NCI-H2029 (cell line): ENCODE measurements at places on chromosomes 2 and 18.

DNA sequence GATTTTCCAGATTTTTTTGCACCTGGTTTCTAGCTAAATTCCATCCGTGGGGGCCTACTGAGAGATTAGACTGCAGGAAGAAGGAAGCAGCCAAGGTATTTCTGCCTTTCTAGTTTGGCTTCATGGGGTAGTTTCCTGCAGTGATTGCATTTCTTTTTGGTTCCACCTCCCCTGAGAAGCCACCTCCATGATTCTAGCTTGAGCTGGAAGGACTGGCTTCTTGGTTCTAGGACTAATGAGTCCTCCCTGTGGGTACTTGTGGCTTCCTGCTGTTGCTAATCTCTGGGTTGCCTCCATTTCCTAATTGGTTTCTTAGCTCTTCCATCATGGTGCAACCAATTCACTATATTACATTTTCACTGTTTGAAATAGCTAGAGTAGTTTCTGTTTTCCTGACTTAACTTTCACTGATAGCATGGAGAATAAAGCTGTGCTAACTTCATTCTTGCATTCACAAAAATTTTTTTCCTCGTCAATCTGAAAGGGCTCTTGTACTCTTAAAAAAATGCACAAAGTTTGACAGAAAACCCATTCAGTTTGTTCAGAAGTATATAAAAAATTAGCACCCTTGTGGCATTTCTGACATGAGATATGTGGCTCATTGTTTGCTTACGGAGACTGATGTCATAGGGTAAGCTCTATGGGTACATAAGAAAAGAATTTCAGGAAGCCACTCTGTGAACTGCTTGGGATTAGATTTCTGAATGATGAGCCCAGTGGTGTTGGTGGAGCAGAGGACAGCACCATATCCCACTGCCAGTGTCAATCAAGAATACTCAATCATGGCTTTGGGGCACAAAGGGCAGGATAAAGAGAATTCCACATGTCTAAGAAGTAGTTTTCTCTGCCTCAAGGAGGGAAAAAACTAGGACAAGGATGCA is 242.8 kb upstream of the RBMS1 start:
- no peak for DNase-seq

DNA sequence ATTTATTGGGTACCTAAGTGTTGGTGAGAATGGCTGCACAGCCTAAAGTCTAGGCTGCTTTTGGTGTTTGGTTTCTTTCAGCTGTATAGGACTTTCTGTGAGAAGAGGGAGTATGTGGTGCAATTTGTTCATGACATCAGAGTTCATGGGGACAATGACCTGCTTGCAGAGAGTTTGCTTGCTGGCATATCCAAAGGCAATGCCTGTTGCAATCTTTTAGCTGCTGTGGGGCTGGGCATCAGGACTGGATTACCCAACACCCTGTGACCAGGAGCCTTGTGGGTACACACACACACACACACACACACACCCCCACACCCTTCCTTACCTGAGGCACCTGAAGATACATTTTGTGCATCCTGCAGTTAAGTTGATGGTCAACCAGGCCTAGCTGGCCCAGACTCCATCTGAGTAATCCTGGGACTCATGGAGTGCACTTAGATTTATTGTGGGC is 68.4 kb downstream of the LIPG start:
- DNase-seq, result no peak

- DNase-seq, result peak; percentile 6
Measured at GRCh38 chr2:221203125-221203524, 369.0 kb downstream of the EPHA4 start.

DNA sequence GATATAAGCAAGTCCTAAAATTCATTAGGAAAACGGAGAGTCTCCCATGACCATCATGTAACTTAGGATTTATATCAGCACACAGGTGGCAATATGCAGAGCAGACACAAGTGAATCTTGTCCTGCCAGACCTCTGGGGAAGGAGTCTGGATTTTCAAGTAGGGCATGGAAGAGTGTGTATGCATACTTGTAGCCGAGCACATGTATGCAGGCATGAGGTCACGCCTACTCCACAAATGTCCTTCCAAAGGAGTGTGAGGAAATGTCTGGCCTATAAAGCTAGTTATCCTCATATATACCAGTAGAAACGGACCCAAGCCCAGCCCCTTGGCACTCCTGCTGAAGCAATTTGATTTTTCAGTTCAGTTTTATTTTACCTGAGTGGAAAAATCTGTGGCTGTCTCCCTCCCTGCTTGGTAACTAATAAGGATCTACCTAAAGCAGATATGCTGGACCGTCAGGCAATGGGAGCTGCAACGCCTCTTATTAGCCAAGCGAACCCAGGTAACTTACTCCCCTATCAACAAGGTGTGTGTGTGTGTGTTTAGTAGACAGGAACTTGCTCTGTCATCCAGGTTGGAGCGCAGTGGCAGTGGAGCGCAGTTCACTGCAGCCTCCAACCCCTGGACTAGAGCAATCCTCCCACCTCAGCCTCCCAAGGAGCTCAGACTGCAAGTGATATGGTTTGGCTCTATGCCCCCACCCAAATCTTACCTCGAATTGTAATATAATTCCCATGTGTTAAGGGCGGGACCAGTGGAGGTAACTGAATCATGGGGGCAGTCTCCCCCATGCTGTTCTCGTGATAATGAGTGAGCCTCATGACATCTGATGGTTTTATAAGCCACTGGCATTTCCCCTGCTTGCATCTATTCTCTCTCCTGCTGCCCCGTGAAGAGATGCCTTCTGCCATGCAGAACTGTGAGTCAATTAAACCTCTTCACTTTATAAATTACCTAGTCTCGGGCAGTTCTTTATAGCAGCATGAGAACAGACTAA is 2.8 kb downstream of the STAT1 start:
- DNase-seq, result no peak

DNA sequence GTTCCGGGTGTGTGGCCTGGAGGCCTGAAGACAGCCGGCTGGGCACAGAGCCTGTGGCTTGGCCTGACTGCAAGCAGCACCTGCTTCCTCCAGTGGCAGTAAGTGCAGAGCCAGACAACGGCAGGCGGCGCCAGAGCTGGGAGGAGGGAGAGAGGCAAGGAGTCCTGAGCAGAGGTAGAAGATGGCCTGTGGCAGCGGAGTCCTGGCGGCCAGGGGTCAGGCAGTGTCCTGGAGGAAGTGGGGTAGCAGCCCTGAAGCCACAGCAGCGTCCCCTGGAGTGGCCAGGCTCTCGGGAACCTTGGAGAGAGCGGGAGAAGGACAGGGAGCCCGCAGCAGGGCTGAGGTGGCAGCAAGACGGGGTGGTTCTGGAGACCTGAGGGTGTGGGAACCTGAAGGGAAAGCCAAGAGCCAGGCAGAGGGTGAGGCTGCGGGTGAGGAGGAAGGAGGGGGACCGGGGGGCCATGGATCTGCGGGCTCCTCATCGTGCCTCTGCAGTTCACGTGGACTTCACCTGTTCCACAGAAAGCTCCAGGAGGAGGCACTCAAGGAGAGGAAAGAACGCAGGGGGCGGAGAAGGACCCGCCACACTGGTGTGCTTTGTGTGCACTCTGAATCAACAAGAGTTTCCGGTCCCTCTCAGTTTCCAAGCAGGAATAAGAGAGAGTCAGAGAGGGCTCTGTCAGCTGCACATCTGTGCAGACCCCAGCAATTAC is 85.9 kb downstream of the USP40 start:
- peak; percentile 73 for DNase-seq

DNA sequence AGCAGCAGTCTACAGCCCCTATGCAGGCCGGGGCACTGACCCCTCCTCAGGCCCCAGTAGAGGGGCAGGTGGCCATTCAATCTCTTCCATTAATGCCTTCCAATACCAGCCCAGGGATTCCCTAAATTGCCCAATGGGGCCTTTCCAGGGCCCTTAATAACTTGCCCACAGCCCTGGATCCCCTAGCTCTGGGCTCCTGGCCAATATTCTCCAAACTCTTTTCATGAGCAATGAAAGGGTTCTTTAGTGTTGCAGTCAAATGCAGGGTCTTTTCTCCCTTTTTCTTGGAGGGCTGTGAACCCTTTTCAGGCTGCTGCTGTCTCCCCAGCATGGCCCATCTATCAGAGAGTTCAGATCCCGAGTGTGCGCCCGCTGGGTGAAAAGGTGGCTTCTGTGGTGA is 41.3 kb upstream of the SLC1A4 start:
- DNase-seq, result no peak

- no peak for DNase-seq
Measured at GRCh38 chr2:74602586-74603281, 45.4 kb downstream of the M1AP start.

- DNase-seq, result no peak
Measured at GRCh38 chr2:124046332-124046731, 21.2 kb downstream of the CNTNAP5 start.

GRCh38 chr2:187922846-187923245 is 368.6 kb upstream of the TFPI start:
- no peak for DNase-seq

- no peak for DNase-seq
Measured at GRCh38 chr2:221186873-221187272, 385.2 kb downstream of the EPHA4 start.

DNA sequence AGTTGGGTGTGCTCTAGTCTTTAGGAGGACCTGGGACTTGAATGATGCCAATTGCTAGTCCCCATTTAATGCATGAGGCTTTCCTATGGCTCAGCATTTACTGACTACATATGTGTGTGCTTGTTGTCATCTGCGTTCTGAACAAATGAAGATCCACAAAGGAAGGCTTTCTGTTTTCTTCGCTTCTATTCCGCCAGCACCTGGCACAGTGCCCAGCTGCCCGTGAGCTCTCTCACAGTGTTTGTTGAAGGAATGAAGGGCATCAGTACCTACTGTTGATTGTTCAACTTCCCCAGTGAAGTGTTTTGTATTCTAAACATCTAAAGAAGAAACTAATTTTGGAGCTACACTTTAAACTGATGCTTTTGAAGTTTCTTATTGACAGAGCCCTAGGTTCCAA is 122.4 kb upstream of the LINC00305 start:
- no peak for DNase-seq

DNA sequence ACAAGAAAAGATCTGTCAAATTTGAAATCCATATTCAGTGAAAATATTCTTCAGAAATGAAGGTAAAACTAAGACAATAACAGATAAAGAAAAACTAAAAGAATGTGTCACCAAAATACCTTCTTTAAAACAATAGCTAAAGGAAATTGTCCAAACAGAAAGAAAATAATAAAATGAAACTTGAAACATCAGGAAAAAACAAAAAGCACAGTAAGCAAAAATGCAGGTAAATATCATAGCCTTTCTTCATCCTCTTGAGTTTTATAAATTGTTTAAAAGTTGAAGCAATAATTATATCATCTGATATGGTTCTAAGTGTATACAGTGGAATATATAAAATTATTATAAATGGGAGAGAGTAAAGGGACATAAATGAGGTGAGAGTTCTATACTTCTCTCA is 103.8 kb upstream of the PDE1A start:
- DNase-seq, result no peak

GRCh38 chr18:25587545-25587944 is 235.6 kb upstream of the ZNF521 start:
- no peak for DNase-seq

DNA sequence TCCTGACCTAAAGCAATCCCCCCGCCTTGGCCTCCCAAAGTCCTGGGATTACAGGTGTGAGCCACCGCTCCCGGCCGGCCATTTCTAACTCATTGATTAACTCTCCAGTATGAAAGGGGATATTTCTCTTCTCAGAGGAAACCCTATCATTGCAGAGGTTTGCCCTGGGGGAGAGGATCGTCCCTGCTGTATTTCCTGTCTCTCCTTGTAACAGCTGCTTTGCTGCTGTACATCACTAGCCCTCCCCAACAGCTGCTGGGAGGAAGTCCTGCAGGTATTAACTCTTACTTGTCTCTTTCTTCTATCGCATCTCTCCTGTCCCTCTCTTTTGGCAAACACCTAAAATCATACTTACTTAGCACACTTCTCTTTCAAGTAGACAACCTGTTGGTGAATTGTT is 219.0 kb upstream of the DSEL start:
- DNase-seq, result no peak

DNA sequence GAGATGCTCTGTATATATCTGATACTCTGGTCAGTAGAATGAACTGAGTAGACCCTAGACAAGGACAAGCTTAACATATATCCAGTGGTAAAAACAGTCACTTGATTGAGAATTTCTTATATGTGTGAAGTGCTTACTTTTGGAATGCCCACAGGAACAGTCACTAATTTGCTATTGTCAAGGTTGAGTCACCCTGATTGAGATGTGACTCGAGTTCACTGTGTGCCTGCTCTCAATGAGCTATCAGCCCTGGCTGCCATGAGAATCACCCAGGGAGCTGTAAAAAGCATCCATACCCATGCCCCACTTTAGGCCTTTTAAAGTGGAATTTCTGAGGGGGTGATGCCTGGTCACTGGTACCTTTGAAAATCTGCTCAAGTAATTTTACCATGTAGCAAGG is 283.7 kb downstream of the SUCLG1 start:
- no peak for DNase-seq

- DNase-seq, result peak; percentile 7
Measured at GRCh38 chr2:126527836-126528490, 128.0 kb upstream of the GYPC start.

DNA sequence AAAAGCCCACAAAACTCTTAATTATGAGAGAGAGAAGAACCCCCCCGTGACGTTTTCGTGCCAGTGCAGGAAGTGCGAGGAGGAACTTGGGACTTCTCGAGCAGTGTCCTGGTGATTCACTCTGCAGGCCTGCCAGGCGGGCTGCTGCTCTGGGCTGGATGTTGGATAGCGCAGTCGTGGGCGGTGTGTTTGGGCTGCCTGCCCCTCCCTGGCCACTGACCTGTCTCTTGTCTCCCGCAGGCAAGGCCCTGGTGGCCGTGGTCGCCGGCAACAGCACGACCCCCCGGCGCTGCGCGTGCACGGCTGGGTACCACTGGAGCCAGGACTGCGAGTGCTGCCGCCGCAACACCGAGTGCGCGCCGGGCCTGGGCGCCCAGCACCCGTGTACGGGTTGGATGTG is 29.0 kb downstream of the TNFRSF11A start:
- DNase-seq, result no peak

- no peak for DNase-seq
Measured at GRCh38 chr2:227653419-227653818, 13.2 kb upstream of the SCYGR5 start.

DNA sequence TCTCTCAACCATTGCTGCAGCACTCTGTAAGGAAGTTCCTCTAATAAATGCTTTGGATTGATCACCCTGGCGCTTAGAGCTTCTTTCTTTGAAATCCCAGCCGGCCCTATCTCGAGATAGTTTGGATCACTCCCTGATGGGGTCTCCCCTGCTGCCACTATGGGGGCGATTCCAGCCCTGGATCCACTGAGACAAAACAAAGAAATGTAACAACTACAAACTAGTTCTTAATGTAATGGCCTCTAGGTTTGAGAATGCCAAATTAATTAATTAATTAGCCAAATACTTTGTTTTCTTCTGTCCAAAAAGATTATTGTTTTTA is 15.2 kb downstream of the SRSF7 start:
- no peak for DNase-seq
